ENCODE measurements at places on chromosomes 4 and X.

GRCh38 chrX:48558271-48558670 is 16.0 kb upstream of the RBM3 start:
- no peak for DNase-seq

GRCh38 chr4:143736861-143737260 is 36.4 kb upstream of the FREM3 start:
- DNase-seq = no peak

DNA sequence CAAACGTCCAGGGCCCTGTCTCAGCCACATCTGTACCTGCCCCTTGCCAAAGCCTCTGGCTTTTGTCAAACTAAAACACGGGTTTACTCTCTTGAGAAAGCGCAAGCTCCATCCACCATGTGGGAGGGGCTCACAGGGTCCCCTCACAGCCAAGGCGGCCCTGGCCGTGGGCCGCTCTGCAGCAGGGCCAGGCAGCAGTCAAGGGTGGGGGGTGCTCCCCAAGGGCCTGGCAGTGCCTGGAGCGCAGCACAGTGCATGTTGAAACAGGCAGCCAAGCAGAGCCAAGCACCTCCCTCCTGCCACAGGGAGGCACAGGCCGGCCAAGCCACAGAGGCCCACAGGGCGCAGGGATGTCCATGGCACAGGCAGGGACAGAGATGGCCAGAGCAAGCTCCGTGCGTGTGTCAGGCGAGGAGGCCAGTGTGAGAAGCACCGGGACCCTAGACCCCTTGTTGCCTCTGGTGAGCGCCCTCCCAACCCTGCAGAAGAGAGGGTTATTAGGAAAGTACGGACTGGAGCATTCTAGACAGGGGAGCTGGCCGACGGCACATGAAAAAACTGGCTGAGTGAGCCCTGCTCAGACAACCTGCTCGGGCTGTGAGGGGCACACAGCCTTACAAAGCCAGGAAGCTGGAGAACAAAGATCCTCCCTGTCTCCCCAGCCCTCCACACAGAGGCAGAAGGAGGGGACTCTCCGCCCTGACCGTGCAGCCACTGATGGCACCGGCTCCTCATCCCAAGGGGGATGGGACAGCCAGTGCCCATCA is 39.0 kb downstream of the FAM53A start:
- DNase-seq = no peak

DNA sequence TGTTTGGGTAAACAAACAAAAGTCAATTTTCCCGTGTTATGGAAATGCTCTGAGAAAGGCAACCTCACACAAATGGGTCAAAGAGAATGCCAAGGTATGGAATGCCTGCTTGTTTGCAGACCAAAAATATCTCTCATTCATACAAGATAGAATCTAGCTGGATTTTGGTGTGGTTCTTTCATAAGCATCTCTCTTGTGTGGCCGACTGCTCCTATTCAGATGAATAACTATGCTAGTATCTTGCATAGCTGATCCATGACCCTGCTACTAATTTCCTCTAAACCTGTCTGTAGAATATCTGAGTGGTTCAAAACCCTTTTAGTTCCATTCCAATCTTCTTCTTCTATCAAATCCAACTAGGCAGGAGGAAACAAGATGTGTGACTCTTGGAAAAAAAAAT is 28.2 kb upstream of the SORBS2 start:
- no peak for DNase-seq

GRCh38 chr4:46329118-46329976 is 60.6 kb downstream of the GABRA2 start:
- no peak for DNase-seq

DNA sequence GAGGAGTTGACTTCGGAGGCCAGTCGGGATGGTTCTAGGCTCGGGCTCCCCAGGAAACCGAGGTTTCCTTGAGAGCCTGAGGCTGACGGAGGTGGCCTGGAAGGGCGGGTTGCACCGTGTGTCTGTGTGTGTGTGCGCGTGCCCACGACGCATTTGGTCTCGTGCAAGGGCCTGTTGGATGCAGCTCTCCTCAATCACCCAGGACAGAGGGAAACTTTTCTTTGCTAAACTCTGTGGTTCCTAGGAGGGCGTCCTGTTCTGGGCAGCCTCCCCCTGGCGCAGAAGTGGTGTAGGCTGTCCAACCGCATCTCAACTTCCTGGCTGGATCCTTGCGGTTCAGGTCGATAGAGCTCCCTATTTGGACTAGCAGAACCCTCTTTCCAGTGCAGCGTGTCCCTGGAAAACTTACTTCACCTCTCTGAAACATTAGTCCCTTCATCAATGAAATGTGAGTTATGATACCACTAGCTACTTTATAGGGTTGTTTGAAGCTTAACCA is 973 bp downstream of the STK32B start:
- DNase-seq = no peak

- DNase-seq = no peak
These were observed 90.7 kb upstream of the ADRA2C start for GRCh38 chr4:3675251-3676115.

DNA sequence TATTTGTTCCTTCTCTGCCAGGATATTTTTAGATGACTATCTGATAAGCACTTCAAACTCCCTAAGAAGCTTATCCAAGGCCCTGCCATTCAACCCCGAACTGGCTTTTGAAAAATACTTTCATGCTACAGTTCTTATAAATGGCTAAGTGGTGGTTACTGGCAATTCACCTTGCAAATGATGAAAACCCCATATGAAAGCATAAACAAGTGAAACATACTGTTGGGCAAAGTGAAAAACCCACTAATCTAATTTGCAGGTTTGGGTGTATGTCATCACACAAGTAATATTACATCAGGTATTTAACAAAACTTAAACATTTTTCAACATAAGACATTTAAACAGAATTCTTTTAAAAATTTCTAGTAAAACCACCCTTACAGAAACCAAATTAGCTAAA is 31.1 kb downstream of the TAPT1 start:
- DNase-seq = no peak
